ENCODE measurements at places on chromosomes 1 and 21.

GRCh38 chr1:180579961-180580611 lies 21.3 kb downstream of the OVAAL start:
- no peak for DNase-seq

DNA sequence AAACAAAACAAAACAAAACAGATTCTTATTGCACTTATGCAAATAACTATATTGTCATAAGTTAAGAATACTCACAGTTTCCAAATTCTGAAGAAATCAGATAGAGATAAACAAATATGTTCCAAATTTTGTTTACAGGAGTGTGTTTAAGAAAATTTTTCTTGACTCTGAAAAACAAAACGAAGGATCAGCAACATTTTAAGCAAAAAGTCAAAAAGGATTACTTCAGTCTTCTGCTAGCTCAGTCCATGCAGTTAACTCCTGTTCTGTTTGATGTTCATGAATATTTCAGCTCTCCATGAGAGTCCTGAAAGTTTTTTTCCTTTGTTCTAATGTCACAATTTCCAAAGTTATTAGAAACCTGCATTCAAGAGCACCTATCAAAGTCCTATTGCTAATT lies 33.2 kb upstream of the KLF18 start:
- DNase-seq: no peak

DNA sequence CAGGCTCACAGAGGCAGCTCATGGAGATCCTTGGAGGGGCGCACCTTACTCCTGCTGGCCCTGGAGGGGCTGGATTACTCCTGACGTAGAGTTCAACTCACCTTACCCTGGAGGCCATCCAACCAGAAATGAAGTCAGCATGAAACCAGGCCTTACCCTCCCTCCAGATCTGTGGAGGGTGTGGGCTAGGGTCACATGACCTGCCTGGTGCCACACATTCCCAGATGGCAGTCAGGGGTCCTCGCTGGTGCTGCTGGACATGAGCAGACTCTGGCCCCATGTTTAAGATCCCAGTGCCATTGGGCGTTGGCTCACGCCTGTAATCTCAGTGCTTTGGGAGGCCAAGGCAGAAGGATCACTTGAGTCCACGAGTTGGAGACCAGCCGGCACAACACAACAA lies 4.5 kb downstream of the C21orf58 start:
- DNase-seq: no peak

DNA sequence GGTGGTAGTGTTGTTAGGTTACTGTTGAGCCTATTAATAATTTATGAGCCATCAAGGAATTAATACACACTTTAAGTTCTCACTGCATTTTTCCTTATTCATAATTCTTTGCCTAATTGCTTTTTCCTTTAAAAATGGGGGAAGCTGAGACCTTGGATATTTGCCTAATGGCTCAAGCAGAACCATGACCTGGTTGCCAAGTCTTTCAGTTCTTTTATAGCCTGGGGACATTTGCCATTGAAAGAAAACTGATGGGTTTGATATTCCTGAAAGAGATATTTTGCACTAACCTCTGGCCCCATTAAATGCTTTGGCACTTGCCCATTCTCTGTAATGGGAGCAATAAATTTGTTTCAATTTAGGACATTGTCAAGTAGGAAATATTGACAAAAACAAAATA lies 18.5 kb upstream of the LRRC53 start:
- DNase-seq: no peak

- no peak for DNase-seq
Measured at GRCh38 chr21:36550761-36551160, 70.8 kb upstream of the CLDN14 start.

- DNase-seq: no peak
Measured at GRCh38 chr1:185539277-185539943, 194.8 kb upstream of the HMCN1 start.

DNA sequence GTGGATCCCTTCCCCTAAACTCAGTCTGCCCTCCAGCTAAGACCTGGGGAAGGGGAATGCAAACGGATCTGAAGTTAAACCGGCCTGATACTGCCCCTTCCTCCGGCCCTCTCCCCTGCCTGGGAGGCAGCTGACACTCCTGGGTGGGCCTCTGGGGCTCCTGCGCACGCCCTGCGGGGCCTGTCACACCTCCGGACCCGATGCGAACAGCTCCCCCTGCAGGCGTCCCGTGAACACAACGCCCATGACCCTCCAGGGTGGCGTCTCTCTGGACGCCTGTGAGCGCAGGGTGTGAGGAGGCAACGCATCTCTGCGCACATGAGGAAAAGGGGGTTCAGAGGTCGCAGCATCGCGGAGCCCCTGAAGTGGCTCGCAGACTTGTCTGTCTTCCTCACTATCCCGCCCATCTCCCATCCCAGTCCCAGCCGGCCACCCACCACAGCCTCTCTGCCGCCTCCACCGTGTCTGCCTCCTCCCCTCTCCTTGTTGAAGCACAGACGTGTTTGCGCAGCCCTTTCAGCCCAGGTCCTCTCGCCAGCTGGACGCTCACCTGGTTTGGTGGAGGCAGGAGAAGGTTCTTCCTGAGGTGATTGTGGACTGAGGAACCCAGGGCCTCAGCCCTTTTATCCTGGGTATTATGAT lies 421 bp upstream of the LCE3A start:
- DNase-seq: no peak

GRCh38 chr1:118084400-118084799 lies 100.6 kb downstream of the SPAG17 start:
- no peak for DNase-seq

GRCh38 chr1:8342325-8342724 lies 24.4 kb downstream of the SLC45A1 start:
- DNase-seq: no peak

DNA sequence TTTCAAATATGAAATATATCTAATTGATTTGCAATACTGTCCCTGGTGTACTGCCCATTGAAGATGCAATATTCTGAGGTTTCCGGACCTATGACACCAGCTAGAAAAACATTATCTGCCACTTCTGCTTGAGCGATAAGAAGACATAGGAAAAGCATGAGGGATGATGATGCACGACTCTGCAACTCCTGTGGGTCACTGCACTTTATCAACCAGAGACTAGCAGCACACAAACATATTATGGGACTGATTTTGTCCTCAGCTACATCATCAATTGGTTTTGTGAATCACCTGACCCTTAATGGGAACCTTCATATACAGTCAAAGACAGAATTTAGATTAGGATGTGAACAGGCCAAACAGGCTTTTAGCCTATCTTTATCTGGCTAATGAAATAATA lies 13.8 kb upstream of the KCNA3 start:
- no peak for DNase-seq

GRCh38 chr1:179871940-179872339 lies 5.7 kb downstream of the TOR1AIP2 start:
- DNase-seq: no peak

DNA sequence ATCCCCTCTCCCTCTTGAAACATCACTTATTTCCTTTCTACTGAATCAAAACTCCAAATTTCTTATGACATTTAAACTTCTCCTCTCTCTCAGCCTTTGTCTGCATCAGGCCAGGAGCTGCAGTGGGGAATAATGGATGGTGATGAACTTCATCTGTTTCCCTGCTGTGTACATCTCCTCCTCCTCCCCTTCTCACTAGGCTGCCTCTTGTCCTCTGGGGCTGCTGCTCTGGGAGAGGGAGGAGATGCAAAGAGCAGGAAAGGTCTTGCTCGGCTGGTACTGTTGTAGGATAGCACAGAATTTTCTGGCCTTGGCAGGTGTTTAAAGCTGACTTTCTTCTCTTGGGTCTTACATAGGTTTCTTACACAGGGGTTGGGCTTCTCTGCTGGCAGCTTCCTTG lies 31.1 kb upstream of the FMOD start:
- no peak for DNase-seq
